Activated CD4-positive, alpha-beta T cell treated with anti-CD3 and anti-CD28 coated beads, Interleukin-2, amount 50 U/mL, for 48 hours (primary cell): ENCODE measurements at places on chromosomes 12 and 14.

DNA sequence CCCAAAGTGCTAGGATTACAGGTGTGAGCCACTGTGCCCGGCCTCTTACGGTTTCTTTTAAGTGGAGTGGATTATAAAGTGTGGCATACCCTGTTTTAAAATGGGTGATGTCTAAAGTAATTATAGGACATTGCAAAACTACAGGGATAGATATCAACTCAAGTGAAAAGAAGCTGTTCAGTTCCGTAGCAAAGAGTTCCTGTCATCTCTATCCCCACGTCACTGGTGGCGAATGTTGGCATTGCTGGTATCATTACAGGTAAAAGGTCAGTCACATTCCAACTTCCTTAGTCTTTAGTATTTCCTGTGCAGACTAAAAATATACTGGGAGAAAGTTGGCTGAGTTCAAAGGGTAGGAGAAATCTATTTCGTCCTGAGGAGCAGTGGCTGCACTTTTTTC lies 95.6 kb upstream of the SLC38A2 start:
- DNase-seq = no peak

DNA sequence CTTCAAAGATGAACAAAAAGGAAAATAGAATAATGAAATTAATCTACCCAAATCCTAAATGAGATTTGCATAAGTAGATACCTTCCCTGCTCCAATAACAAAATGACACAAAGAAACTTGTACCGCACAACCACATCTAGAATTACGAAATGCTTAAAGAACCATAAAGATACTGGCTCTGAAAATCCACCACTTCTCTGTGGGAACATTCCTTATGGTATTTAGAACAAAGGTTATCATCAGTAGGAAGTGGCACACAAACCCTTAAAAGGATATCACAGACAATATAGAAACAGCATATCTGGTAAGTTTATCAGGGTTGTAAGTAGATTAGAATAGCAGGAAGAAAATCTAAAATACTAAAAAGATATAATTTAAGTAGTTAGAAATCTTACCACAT lies 11.6 kb downstream of the IAPP start:
- DNase-seq = no peak

DNA sequence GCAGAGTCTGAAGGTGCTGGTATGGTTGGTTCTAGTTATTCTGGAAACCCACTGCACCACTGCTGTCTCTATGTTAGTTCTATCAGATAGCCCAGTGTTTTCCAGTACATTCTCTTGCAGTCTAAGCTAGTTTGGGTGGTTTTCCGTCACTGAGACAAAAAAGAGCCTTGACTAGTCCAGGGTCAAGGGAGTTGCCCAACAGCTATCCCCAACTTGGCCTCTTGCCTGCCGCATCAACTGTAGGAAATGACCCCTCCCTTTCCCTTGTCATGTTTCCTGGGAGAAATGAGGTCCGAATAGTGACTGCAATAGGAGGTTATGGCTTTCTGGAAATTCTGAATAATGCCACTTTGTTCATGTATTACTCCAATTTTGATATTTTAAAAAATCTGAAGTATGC lies 160.4 kb downstream of the EFCAB11 start:
- DNase-seq = no peak

- no peak for DNase-seq
Observed at GRCh38 chr14:54048736-54049135, 92.1 kb upstream of the BMP4 start.

DNA sequence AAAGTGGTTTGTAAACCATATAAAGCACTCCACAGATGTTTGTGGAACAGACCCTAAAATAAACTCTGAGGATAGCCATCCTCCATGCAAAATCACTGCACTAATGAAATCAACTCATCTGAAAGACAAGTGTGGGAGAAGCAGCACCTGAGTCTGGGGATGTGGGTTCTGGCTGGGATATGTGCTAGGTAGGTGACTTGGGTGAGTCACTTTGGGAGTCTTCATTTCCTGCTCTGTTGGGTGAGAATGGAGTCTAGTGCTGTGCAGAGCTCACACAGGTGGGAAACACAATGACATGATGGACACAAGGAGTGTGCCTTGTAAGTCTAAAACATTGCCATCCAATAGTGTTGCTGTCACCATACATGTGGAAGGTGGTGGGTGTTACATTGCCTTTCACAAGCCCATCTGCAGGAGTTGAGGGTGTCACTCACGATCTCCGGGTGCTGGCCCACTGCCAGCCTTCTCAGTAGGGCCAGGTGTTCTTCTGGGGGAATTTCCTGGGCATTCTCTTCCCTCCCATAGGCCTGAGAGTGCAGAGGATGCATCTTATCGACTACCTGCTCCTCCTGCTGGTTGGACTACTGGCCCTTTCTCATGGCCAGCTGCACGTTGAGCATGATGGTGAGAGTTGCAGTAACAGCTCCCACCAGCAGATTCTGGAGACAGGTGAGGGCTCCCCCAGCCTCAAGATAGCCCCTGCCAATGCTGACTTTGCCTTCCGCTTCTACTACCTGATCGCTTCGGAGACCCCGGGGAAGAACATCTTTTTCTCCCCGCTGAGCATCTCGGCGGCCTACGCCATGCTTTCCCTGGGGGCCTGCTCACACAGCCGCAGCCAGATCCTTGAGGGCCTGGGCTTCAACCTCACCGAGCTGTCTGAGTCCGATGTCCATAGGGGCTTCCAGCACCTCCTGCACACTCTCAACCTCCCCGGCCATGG lies 2.0 kb downstream of the SERPINA4 start:
- DNase-seq = no peak

GRCh38 chr12:65014504-65015271 lies 106.4 kb downstream of the WIF1 start:
- no peak for DNase-seq

DNA sequence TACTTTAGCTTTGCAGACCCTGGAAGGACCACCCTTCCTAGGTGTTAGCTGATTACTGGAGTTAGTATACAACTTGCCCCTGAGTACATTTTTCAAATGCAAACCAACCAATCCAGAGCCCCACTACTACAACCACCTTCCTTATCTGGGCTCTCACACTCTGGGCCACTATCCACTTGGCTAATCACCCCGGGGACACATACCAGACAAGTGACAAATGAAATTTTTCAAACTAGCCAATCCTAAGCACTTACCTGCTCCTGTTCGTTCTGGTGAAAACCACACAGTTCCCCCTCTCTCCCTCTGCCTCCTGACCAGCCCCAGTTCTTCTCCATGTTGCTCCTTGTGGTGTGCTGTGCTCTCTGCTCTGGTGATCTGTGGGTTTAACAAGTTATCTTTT lies 140.4 kb downstream of the CNTN1 start:
- no peak for DNase-seq

- no peak for DNase-seq
Observed at GRCh38 chr14:78278464-78279250, 108.5 kb downstream of the NRXN3 start.

DNA sequence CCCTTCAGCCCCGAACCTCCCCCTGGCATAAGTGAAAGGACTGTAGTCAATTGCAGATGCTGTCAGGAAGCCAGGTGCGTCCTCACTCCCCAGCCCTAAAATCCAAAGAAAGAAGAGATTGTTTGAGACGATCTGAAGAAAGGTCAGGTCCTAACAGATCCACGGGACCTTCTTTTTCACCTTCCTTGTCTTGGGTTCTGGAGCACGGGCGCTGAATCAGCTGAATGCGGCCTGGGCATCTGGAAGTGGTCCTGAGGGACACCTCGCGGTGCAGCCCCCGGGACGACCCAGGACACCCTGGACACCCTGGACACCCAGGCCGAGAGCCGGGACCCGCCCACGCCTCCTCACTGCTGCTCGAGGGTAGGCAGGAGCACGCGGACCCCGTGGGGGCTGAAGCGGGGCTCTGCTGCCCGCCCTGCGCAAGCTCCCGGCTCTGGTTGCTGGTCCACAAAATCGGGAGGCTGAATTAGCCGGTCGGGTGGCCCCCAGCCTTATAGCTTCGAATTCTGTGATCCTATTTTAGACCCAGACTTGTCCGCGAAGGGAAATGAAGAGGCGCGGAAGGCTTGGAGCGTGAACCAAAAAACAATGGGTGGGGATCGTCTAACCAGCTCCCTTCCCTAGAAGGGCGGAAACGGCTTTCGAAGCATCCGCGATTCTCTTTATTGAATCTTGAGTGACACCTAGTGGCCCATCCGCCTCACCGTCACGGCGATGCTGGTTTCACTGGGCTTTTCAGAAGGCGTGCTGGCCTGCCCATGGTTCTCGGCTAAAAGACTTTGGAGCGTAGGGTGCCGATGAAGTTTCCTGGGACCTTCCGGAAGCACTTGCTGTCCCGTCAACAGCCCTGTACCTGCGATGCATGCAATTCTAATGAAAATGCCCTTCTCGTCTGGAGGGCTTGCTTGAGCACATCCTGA lies 46.4 kb upstream of the PLXNC1 start:
- peak; percentile 91 for DNase-seq

DNA sequence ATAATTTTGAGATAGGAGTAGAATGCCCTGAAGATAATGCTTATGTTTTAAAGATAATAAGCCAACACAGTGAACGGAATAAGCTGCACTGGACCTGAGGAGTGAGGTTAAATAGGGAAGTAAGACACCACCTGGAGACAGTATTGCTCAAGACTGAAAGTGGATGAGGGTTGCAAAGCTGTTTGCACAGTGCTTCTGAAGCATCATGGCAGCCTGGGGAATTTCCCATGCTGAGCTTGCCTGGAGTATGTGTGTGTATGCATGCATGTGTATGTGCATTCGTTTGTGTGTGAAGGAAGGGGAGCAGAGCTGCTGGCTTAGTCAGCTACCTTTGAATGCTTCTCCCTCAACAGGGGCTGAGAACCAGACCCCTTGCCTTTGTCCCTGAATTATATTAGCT lies 35.8 kb downstream of the BHLHE41 start:
- DNase-seq = no peak

- DNase-seq = no peak
Observed at GRCh38 chr12:105974738-105975137, 164.0 kb downstream of the NUAK1 start.

DNA sequence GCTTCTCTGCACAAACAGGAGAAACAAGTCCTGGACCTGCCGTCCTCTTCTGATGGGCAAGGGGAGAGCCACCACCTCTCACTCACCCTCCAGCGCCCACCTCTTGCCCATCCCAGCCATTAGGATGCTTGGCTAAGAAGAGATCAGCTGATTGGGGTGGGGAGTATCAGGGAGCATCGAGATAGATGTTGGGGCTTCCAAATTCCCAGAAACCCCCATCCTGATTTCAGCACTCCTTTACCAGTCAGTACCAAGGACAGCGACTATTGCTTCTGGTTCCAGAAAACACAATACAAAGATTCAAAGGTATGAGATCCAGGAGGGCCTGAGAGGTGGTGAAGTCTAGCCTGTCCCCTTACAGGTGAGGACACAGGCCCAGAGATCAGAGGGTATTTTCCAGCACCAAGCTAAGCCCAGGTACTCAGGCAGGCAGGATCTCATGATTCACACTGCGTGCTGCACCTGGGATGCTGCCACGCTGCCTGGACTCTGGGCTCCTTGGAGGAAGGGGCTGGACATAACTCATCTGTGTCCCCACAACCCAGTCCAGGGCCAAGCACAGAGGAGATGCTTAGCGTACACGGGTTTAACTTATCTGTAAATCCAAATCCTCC lies 76.6 kb downstream of the TUNAR start:
- no peak for DNase-seq

DNA sequence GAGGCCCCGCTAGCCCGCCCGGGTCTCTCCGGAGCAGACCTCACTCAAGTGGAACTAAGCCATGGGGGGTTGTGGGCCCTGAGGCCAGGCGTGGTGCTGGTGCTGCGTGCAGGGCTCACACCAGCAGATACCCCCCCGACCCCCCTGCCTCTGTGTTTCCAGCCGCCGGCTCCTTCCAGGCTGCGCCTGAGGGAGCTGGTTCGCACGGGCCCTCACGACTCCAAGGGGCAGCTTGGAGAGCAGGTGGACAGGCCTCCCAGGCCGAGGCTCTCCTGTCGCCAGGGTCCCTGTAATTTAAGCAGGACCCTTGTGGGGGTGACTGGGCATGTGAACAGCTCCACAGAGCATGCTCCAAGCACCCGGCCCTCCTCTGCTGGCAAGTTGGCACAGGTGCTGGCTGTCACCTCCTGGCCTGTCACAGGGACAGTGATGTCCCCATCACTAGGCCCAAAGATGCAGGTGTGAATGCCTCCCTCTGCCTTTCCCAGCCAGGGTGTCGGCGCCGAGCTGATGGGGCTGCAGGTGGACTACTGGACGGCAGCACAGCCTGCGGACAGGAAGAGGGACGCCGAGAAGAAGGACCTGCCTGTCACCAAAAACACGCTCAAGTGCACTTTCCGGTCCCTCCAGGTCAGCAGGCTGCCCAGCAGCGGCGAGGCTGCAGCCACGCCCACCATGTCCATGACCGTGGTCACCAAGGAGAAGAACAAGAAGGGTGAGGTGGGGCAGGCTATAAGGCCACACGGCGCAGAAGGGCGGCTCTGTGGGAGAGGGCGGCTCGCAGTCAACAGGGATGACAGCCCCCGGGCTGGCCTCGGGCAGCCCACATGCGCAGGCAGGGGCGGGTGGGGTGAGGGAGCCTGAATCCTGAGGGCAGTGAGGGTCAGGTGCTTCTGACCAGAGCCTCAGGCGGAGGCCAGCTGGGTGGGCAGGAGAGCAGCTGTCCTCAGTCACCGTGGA lies 5.9 kb upstream of the TEX22 start:
- DNase-seq = no peak

DNA sequence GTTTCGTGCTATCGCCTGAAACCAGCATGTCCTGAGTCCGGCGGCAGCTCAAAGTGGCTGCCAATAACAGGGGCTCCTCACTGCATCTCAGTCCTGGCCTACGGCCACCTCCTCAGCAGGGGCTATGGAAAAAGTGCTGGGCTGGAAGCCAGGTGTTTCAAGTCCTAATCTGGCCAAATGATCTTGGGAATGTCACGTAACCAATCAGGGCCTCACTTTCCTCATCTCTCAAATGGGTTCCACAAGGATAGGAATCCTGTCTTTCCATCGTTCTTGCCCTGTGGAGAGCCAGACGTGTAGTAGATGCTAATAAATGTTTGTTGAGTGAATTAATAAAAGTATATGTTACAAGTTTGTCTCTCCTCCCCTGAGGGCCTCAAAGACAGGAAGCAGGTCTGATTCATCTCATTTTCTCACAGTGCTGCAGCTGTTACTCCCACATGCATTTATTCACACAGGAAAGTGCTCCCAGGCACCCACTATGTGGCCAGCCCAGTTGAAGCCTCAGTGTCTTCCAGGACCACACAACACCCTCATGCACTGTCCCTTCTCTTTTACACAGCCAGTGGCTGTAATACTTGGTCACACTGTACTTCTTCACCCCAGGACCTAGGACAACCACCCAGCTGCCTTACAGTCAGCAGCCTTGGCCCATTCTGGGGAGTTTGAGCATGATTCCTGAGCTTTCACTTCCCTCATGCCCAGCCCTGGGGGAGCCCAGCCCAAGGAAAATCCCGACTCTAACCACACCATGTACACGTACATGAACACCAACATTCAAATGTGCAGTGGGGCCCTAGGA lies 5.0 kb downstream of the CMKLR1 start:
- no peak for DNase-seq
